ENCODE measurements at places on chromosomes 1 and 21. TPM values are rescaled to one million over a fixed set of nuclear protein-coding genes. Genes with fewer than 3 reads are reported as not detected.
A peak's percentile ranks its signal among the peaks of the same experiment; 100 is the strongest.

DNA sequence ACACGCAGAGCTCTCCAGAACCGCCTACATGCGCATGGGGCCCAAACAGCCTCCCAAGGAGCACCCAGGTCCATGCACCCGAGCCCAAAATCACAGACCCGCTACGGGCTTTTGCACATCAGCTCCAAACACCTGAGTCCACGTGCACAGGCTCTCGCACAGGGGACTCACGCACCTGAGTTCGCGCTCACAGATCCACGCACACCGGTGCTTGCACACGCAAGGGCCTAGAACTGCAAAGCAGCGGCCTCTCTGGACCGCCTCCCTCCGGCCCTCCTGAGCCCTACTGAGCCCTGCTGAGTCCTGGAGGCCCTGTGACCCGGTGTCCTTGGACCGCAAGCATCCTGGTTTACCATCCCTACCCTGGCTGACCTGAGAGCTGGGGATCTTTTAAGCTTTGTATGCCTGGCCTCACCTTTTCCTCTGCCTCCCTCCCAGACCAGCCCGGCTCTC is 8.3 kb downstream of the OLIG2 start:
- DNase-seq, result no peak

DNA sequence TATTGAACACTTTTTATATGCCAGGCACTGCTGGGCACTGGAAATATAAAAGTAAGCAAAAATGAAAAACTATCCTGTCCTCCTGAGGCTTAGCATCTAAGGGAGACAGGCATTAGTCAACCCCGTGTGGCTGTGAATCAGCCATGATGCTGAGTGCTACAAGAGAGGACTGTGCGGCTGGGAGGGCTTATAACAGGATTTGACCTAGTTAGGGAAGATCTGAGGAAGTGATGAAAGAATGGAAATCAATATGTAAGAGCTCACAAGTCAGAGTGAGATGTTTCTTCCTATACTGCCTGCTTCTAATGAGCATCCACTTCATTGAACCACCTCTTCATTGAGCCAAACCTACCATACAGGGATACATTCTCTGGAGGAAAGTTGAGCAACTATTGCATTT is 15.1 kb downstream of the TRIM45 start:
- DNase-seq, result peak; percentile 34

GRCh38 chr1:32898056-32898455 is 3.1 kb downstream of the TMEM54 start:
- no peak for DNase-seq

DNA sequence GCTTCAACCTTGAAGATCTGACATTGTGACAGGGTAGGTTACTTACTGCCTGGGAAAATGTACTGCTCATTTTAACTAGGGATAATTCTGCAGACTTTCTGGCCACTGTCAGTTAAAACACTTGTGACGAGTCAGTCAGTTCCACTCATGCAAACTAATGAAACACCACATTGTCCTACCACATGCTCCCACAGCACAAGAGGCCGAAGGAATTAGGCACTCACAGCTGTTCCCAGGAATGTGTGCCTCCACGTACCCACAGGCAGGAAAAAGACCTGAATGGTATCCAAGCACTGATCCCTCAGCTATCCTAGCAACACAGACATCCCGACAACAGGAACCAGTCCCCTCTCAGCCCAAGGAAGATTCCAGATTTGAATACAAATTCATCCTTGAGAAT is 12.3 kb downstream of the BCAR3 start:
- DNase-seq, result no peak

DNA sequence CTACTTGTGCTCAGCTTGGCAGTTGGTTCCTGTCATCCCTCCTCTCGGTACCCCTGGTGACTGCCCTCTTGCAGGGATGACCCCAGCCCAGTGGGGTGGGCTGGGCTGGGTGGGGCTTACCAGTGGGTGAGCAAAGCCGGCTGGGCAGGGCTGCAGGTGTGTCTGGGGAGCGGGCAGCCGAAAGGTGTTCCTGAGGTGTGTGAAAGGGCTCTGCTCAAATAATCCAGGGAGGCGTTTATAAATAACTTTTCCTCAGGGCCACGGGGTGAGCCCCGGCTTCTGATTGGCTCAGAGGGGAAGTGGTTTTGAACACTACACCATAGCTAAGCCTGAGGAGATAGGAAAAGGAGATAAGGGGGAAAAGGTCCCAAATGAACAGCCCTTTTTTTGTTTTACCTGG is at the start of gene SLC26A9:
SLC26A9 (minus strand) TSS at position 212 of the 400 bp plus-strand sequence. CDS start 7,636 bp downstream, outside the sequence.
- DNase-seq, result no peak

GRCh38 chr1:179326746-179327145 is 33.1 kb downstream of the SOAT1 start:
- no peak for DNase-seq

GRCh38 chr1:3786468-3787348 is 9.6 kb downstream of the LRRC47 start:
- no peak for DNase-seq

GRCh38 chr1:94947437-94947836 is 20.5 kb upstream of the CNN3 start:
- no peak for DNase-seq

- DNase-seq, result no peak
These were observed 4.0 kb downstream of the CLIC4 start for GRCh38 chr1:24749252-24749651.

DNA sequence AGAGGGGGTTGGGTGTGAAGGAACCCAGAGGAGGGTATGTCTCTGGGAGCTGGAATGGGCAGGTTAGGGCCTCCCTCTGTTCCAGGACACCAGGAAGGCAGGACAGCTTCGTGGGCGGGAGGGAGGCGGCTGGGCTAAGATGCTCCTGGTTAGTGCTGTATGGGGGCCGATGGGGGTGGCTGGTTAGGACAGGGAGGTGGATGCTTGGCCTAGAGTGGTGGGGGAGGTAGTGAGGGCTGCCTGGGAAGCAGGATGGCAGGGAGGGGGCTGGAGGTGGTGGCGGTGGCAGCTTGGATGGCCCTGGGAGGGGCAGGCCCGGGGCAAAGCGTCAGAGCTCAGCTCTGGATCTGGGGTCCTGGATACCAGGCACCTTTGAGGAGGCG is 6.2 kb upstream of the MMP23B start:
- no peak for DNase-seq

DNA sequence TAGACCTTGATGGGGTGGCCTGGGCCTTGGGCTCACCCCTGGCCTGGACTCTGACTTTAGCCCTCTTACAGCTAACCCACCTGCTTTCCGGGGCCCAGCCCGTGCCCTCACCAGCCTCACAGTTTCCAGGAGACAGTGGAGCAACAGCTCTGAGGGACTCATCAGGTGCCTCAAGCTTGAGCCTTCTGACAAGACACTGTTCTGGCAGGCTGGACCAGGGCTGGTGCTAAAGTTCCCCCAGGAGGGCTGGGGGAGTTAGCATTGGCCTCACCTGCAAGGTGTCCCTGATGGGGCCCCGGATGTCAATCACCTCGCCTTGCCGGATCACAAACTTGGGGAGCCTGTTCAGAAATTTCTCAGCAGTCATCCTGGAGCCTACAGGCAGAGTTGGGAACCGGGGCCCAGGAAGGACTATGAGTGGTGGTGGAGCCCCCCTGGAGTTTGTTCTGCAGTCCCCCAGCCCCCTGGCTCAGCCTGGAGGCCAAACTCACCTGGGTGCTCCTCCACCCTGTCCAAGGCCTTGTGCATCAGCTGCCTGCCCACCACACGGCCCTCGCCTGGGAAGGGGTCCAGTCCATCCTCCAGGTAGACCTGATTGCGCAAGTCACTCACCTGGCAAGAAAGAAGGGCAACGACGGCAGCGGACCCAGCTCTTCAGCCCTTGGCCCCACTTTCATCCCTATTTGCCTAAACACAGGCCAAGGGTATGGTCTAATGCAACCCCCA is 4.1 kb downstream of the SH3BGRL3 start:
- DNase-seq, result peak; percentile 25

GRCh38 chr1:87560601-87561360 is 232.1 kb downstream of the LMO4 start:
- no peak for DNase-seq

GRCh38 chr1:3788756-3789420 is 7.4 kb downstream of the LRRC47 start:
- no peak for DNase-seq

DNA sequence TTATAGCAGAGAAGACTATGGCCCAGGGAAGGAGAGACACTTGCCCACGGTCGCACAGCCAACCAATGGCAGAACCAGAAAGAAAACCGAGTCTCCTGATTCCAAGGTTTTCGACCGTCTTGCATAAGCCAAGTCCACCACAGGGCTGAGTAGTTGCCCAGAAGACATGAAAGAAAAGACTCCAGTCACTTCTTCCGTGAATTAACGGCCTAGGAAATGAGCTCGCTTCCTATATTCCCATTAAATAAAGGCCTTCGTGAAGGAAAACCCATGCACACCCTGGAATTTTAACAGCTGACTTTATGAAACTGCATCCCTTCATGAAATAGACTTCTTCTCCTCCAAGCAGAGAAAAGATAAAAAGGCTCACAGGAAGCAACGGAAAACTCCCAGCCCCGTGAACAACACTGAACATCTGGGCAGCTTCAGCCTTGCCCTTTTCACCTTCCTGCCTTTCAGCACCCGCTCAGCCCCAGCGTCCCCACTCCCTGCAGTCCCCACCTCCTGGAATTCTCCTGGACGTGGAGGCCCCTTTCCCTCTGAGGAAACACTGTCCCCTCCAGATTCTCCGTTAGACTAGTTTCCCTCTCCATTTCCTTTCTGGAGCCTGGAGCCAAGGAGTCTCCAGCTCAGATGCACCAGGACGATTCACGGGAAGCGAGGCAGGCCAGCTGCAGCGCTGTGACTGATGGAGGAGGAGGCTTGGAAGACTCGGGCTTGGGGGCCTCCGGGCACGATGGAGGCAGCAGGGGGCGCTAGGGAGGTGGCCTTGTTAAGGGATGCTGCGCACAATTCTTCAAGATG is 2.7 kb upstream of the MYOC start:
- DNase-seq, result peak; percentile 90

Gene CR1
- total RNA-seq, result not detected

Gene GABRD
- total RNA-seq, result not detected

Gene RHEX
- total RNA-seq, result not detected

Gene LRIG2
- 7.1 TPM for total RNA-seq

Gene SPRR2B
- not detected for total RNA-seq
